Cerebellum (tissue), 4 donors: ENCODE measurements at places on chromosomes 12 and 14. TPM values are rescaled to one million over a fixed set of nuclear protein-coding genes. Genes with fewer than 3 reads are reported as not detected.

The LTBR gene
- total RNA-seq = 3.1 TPM

The C12orf57 gene
- 131 TPM for total RNA-seq

The PLA2G1B gene
- 0.64 TPM for total RNA-seq

The RFLNA gene
- 8.5 TPM for total RNA-seq

The FBLN5 gene
- total RNA-seq = 6.1 TPM

The DLGAP5 gene
- 12.6 TPM for total RNA-seq

The OVCH1 gene
- 1.6 TPM for total RNA-seq

The RAB21 gene
- 15.7 TPM for total RNA-seq

The SYCP3 gene
- total RNA-seq = 1.3 TPM

The CCDC175 gene
- 14.2 TPM for total RNA-seq

The SLC10A1 gene
- total RNA-seq = not detected

The CMTM5 gene
- total RNA-seq = 1.9 TPM

The TTC5 gene
- total RNA-seq = 33.8 TPM

The RASSF8 gene
- 33.8 TPM for total RNA-seq

The SLCO1C1 gene
- total RNA-seq = 13.6 TPM

The GLT1D1 gene
- 7.0 TPM for total RNA-seq

The GPD1 gene
- 1.7 TPM for total RNA-seq

The IL22 gene
- total RNA-seq = 0.82 TPM

The USP30 gene
- total RNA-seq = 21.3 TPM

The NKX2-8 gene
- not detected for total RNA-seq

The TSPAN8 gene
- 0.91 TPM for total RNA-seq

The CLEC6A gene
- total RNA-seq = not detected

The SLC38A4 gene
- total RNA-seq = 1.4 TPM

The TTC6 gene
- 2.4 TPM for total RNA-seq

The CELA1 gene
- total RNA-seq = not detected
